ENCODE measurements at places on chromosomes 2 and 18.

GRCh38 chr2:190382851-190383250 lies 25.3 kb upstream of the MFSD6 start:
- no peak for DNase-seq

- DNase-seq: no peak
These were observed 10.5 kb upstream of the FAM171B start for GRCh38 chr2:186683341-186683740.

DNA sequence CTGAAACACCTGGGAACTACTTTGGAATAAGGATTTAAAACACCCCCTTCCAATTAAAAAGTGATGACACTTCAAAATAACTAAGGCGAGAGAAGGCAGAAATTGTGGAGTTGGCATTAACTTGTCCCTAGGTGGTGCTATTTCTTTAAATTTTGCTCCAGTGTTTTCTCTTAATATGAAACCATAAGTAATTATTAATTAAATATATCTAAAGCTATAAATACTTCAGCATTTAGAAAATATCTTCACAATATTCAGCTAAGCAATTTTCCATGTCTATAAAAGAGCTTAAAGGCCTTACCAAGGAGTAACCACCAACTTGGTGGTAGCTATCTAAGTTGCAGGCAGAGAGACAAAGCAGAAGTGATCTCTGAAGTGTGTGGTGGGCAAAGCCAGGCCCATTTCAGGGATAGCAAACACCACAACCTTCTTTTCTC lies 186.8 kb upstream of the PGAP1 start:
- DNase-seq: no peak

GRCh38 chr2:9525266-9525665 lies 30.4 kb downstream of the ADAM17 start:
- DNase-seq: no peak

DNA sequence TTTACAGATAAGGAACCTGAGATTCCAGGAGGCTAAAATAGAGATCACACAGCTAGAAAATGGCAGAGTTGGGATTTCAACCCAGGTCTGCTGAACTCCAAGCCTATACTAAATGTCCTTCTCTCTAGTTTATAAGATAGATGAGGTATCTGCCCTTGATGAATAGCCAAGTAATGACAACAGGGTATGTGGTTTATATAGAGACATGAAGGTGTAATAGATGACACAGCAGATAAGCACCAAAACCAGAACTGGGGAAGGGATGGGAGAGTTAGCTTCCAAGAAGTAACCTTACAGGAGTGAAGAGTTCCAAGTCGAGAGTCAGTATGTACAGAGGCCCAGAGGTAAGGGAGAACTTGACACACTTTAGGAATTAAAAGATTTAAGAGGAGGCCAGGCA lies 104.7 kb upstream of the UBXN4 start:
- DNase-seq: no peak

DNA sequence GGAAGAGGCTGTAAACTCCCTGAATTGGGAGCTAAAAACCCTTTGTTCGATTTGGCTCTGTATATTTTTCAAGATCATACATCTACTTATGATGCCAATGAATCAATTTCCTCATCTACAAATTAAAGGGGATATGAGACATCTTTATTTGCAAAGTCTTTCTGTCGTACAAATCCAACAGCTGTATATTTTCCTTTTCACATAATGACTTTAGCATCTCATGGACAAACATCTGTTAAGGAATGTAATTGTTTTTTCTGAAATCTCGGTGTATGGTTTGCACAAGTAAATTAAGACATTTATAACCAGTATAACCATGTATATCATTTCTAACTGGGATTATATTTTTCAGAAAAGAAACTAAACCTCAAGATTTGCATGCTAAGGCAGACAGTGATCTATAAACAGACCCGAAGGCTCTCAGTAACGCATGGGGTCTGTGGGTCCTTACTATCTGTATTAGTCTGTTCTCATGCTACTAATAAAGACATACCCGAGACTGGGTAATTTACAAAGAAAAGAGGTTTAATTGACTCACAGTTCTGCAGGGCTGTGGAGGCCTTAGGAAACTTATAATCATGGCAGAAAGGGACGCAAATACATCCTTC lies 130.8 kb downstream of the SLC8A1 start:
- DNase-seq: no peak
